ENCODE measurements at places on chromosomes 16 and 17.

GRCh38 chr17:21392266-21392665, 16.1 kb downstream of the KCNJ12 start:
- no peak for DNase-seq

DNA sequence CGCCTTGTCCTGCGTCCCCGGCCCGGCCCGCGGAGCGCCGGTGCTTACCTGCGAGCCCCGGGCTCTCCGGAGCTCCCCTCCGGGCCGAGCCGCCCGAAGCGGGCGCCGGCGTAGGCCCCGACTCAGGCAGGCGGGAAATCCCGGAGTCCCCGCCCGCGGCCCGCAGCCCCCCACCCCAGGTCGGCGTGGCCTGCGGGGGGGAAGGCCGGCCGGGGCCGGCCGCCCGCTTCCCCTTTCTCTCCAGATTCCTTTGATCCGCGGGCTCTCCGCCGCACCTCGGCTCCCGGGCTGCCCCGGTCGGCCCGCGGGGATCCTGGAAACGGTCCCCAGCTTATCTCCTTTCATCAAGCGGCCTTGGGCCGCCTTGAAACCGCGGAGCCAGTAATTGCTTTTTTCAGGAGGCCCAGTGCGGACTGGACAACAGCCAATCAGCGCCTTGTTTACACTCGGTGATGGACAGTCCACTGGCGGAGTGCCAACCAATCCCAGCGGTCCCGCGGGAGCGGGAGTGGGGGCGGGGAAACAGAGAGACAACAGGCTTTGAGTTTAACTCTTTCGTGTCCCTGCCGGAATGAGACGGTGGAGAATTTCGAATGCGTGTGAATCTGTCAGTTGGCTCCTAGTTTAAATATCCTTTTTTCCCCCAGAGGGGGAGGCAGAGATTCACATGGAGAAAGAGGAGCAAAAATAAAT, 1.4 kb upstream of the BAHCC1 start:
- peak; percentile 22 for DNase-seq

GRCh38 chr16:78862022-78862421, 738.5 kb downstream of the MAF start:
- no peak for DNase-seq

DNA sequence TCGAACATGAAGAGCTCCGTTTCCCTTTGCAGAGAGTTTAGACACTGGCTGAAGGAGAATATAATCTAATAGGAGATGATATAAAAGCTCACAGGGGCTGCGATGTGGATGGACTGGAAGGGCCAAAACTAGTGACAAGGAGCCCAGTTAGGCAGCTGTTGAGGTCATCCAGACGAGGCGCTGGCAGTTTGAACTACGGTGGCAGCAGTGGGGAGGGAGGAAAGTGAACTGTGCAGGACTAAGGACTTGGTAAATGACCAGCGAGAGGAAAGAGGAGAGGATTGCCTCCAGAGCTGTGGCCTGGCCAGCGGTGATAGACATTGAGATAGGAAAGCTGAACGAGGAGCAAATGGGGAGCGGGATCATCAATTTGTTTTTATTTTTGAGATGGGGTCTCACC, 14.6 kb upstream of the YWHAE start:
- no peak for DNase-seq

- no peak for DNase-seq
Observed at GRCh38 chr16:58807276-58807675, 73.2 kb upstream of the GOT2 start.

- DNase-seq = no peak
Observed at GRCh38 chr17:69679829-69680228, 265.3 kb downstream of the MAP2K6 start.

- no peak for DNase-seq
Observed at GRCh38 chr17:38613981-38614779, 8.4 kb upstream of the SRCIN1 start.
